ENCODE measurements at places on chromosomes 3 and 15.
A peak's percentile ranks its signal among the peaks of the same experiment; 100 is the strongest.

DNA sequence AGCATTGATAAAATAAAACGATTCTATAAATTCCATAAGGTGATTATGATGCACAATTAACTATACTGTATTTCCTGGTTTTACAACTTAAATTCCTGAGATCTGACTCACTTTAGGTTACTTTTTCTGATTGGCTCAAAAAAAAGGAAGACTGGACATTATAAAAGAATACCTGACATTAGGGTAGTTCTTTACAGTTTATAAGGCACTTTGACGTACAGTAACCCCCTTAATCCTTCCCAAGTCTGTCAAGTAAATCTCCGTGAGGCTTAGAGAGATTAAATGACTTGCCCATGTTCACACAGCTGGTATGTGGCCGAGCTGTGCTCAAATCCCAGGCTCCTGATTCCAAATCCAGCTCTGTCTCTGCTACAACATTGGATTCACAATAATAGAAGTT lies 1.0 kb upstream of the SLTM start:
- DNase-seq, result no peak

GRCh38 chr3:72346526-72346926 lies 501.7 kb downstream of the SHQ1 start:
- DNase-seq, result no peak

GRCh38 chr3:183122257-183122932 lies 23.1 kb upstream of the MCCC1 start:
- DNase-seq, result no peak

GRCh38 chr3:31968369-31968926 lies 12.6 kb downstream of the OSBPL10 start:
- DNase-seq, result no peak

GRCh38 chr3:70249509-70250160 lies 62.8 kb downstream of the MDFIC2 start:
- no peak for DNase-seq

- no peak for DNase-seq
Observed at GRCh38 chr3:20669675-20670074, 483.7 kb upstream of the SGO1 start.

DNA sequence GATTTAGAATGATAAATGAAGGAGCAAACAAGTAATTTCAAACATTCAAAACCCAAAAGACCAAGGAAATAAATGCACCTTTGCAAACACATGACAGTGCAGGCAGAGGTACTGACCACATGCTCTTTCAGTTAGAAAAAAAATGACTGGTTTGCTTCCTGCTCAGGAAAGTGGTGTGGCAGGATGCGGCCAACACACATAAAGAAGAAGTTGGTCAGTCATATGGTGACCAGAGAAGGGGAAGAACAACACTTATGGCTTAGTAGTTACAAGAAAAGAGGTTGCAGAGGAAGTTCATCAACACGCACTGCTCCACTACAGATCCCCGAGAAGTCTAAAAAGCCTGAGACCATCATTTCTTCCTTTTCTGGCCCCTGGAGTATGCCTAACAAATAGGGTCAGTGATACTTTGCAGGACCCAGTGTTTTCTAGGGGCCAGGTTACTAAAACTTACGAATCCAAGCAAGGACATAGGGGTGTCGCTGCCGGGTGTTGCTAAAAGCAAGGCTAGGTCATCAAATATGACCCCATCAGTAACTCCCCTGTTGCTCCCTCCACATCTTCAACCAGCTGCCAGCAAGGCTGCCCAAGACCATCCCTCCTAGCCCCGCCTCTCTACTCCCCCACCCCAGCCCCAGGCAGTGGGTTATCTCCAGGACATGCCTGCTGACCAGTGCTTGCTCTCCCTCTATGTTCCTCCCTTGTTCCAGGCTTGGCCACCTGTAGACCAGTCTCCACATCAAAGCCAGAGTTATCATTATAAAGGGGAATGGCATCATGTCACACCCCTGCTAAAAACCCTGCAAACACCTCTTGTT lies 11.2 kb downstream of the ATP8B4 start:
- DNase-seq, result no peak

- no peak for DNase-seq
Observed at GRCh38 chr3:151798466-151798865, 15.4 kb upstream of the AADAC start.

DNA sequence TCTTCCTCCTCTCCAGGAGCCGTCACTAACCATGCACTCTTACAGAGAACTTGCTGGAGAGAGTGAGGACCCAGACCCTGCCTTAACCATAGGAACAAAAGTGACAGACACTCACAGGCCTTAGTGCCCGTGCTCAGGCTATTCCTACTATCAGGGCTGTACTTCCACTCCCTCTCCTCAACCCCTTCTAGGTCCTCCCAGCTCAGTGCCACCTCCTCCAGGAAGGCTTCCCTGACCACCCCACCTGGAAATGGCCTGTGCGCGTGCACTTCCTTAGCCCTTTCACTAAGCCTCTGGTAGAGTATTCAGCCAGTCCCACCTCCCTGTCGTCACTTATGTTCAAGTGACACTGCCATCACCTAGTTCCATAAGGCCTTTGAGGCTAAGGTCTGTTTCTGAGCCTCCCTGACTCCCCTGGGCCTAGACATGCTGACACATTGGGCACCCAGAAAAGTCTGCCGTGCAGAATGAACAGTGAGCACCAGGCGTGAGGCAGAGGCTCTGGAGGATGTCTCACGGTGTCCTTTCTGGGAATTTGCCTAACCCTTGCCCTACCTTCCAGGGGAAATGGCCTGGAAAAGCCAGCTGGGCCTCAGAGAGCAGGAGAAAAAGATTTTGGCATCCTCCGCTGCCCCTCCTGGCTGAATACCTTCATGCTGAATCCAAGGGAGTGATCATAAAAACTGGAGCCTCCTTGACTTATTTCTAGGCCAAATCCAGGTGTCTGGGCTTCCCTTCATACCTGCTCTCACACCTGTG lies 108.6 kb upstream of the SMAD3 start:
- DNase-seq, result no peak

- DNase-seq, result no peak
Observed at GRCh38 chr3:10524799-10525301, 19.5 kb upstream of the ATP2B2 start.

DNA sequence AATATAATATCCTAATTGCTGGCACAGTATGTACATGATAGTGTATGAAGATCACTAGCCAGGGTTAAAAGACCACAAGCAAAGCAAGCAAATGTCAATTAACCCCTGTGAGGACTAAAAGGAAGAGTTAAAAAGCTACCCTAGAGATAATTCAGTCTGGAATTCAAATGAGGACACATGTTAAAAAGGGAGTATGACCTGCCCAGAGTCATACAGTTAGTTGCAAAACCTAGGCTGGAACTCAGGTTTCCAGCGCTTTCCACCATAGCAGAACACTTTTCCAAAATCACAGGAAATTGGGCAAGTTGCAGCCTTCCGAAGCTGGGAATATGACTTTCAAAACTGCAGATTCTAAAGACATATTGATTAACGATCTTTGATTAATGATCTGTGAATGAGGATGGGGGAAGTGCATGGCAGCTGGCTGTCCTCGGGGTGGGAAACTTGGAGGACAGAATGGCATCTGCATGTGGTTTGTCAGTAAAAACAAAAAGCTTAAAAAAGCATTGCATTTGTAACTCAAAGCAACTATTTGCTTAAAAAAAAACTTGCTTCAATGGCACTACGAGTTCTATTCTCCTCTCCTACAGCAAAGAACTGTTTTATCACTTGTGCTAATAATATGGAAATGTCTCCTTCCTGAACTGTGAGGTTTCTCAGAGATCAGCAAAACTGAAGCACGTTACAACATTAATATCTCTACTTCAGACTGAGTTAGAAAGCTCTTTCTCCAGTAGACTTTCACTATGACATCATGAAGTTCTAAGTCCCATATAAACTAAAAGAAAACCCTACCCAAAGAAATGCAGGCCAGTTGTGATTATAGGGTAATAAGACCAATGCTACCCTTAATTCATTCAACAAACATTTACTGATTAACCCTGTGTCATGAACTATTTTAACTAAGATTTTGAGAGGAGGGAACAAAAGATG lies 46.2 kb downstream of the IGSF11 start:
- DNase-seq, result no peak

DNA sequence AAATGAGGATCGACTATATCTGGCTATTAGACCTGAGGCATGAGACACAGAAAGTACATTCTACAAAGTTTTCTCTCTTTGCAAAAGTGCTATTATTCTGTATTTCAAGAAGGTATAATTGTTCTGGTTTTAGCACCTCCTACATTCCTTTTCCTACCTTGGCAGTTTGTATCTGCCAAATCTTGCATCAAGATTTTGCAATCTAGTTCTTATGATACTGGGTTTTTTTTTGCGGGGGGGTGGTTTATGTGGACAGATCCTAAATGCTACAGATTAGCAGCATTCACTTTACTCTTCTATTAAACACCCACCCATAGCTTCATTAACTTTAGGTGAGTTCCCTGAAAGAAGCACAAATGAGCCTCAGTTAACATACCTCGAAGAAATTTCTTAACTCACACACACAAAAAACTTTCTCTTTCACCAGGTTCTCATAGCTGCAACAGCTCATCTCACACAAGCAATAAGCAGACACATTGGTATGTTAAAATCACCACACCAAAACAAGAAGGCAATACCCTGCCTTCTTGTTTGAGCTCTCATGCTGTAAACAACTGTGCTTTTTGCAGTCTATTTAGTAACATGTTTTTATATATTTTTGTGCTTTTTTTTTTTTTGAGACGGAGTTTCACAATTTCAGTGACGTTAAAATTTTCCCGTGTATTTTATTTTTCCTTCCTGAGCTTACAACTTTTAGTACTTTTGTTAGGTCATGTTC lies 73.0 kb upstream of the VGLL4 start:
- DNase-seq, result no peak

DNA sequence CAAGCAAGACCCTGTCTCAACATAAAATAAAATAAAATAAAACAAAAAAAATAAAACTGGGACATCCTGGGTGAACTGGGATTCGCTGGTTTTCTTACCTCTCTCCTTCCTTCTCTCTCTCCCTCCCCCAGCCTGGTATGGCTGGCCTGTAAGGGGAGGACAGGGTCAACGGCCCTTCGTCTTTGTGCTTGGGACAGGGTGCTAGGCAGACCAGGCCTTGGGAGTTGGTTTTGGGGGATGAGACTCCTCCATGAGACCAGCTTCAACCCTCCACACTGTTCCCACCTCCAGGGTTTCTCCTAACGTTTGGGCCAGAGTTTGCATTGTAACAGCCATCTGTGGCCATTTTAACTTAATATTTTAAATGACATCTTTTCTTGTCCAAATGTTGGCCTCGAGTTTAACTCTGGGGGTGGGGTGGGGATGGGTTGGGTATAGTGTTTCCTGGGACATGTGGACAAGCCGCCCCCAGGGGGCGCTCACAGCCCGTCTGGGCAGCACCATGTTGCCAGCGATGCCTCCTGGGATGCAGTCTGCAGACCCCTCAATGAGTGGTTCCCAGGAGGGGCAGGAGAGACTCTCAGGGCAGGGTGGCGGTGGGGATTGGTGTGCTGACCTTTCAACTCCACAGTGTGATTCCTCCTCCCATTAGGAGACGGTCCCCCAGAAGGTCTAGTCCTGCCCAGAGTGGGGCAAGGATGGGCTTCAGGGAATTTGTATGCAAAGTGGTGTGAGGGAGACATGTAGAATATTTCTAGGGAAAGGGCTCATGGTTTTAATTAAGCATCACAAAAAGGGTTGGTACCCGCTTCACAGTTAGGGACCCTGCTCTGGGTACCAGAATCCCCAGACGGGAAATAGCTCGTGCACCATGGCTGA lies 37.7 kb upstream of the LCTL start:
- peak; percentile 27 for DNase-seq

DNA sequence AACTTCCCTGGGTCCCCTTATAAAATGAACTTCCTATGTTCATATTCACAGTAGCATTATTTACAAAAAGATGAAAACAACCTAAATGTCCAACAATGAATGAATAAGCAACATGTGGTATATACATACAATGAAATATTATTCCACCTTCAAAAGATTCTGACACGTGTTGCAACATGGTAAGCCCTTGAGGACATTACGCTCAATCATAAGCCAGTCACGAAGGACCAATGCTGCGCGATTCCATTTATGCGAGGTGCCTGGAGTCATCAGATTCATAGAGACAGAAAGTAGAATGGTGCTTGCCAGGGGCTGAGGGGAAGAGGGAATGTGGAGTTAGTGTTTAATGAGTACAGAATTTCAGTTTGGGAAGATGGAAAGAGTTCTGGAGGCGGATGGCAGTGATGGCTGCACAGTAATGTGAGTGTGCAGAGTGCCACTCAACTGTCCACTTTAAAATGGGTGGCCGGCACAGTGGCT lies 88.8 kb upstream of the ALDH1A3 start:
- no peak for DNase-seq

DNA sequence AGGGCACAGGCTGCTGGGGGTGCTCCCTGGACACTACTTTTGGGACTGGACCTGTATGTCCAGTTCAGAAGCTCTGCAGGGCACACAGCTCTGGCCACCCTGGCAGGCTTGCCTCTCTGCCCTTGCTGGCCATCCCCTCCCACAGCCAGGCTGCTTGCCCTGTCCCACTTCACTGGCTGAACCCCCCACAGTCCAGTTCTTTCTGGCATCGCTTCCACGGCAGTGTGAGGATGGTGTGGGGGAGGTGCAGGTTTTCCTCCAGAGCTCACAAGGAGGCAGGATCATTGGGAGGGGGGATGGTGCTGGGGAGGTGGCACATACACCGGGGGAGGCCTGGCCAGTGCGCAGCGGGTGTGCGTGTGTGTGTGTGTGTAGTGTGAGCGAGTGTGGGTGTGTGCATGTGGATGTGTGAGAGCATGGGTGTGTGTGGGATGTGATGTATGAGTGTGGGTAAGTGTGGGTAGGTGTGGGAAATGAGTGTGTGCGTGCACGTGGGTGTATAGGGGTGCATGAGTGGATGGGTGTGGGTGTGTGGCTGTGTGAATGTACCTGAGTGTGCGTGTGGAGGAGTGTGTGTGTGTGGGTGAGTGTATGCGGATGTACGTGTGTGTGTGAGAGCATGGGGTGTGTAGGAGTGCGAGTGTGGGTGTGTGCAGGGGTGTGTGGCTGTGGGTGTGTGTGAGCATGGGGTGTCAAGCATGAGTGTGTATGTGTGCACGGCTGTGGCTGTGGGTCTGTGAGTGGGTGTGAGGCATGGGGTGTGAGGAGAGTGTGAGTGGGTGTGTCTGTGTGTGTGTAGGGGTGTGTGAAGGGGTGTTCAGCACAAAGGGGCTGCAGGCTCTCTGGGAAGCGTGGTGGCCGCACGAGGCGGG lies 155.2 kb downstream of the NSMCE3 start:
- DNase-seq, result no peak

- no peak for DNase-seq
Observed at GRCh38 chr3:151501171-151501922, 40.5 kb upstream of the IGSF10 start.

GRCh38 chr3:119184796-119185570 lies 11.6 kb downstream of the UPK1B start:
- DNase-seq, result no peak

DNA sequence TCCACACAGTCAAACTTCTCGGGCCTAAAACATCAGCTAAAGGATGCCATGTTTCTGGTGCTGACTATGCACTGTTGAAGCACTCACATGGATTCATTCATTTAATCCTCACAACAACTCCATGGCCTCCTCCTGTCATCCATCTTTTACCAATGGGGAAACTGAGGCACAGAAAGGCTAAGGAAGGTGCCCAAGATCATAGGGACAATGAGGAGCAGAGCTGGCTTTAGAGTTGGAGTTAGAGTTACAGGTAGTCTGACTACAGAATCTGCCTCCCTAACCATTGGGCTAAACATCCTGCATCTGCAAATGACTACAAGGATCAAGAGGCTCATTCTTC lies 111.6 kb downstream of the IQSEC1 start:
- no peak for DNase-seq

Data from stimulated activated CD8-positive, alpha-beta memory T cell treated with anti-CD3 and anti-CD28 coated beads, Interleukin-2, amount 100 ng/mL, for 1 hour (primary cell).